ENCODE measurements at places on chromosomes 7 and 10. TPM values are rescaled to one million over a fixed set of nuclear protein-coding genes. Genes with fewer than 3 reads are reported as not detected.

- no peak overlapping the region for H3K4me3 ChIP-seq
- no peak overlapping the region for H3K27ac ChIP-seq
- no peaks in the 10 kb centered on the region for H3K36me3 ChIP-seq
- no peaks in the 10 kb centered on the region for H3K4me1 ChIP-seq
- no peaks in the 10 kb centered on the region for H3K27me3 ChIP-seq
Measured at GRCh38 chr10:32253276-32253675, 93.7 kb downstream of the EPC1 start.

Gene LZTS2
- 69.9 TPM for total RNA-seq

GRCh38 chr7:99375070-99375807, 709 bp downstream of the ARPC1B start:
- no peaks in the 10 kb centered on the region for H3K27me3 ChIP-seq
- H3K27ac ChIP-seq = no peak overlapping the region
- peaks cover 17% of the 10 kb centered on the region for H3K4me1 ChIP-seq
- peak overlapping the region; percentile 70 for H3K4me3 ChIP-seq

- H3K4me1 ChIP-seq = no peaks in the 10 kb centered on the region
- H3K27ac ChIP-seq = no peak overlapping the region
- no peak for DNase-seq
- H3K4me3 ChIP-seq = no peak overlapping the region
Measured at GRCh38 chr7:139203992-139204391, 27.0 kb upstream of the UBN2 start.

Gene CYP2C19
- total RNA-seq = not detected

Gene ZDHHC4
- 33.2 TPM for total RNA-seq

- no peak overlapping the region for H3K4me3 ChIP-seq
- peaks cover 2% of the 10 kb centered on the region for H3K36me3 ChIP-seq
- H3K4me1 ChIP-seq = peaks cover 50% of the 10 kb centered on the region
- DNase-seq = no peak
Measured at GRCh38 chr10:125147971-125148439, 12.4 kb downstream of the CTBP2 start.

GRCh38 chr7:46000513-46000912, 79.4 kb upstream of the IGFBP3 start:
- no peak for DNase-seq
- no peak overlapping the region for H3K27ac ChIP-seq
- H3K36me3 ChIP-seq = no peaks in the 10 kb centered on the region
- H3K27me3 ChIP-seq = no peaks in the 10 kb centered on the region
- H3K4me1 ChIP-seq = peaks cover 15% of the 10 kb centered on the region

Gene SPDYE1
- total RNA-seq = not detected

DNA sequence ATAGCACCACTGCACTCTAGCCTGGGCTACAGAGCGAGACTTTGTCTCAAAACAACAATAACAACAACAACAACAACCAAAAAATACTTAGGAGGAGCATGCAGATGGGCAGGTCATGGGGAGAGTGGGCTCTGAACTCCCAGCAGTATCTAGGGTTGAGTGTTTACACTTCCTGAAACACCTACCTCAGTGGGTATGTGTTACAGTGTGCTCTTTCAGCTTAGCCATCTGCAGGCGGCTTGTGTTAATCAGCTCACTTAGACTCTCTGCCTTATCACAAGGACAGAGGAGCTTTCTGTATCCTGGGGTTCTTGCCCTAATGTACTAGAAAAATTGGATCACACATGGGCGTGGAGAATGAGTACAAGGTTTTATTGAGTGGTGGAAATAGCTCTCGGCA, 340.2 kb downstream of the KIF20B start:
- no peak overlapping the region for H3K27ac ChIP-seq
- no peaks in the 10 kb centered on the region for H3K36me3 ChIP-seq
- H3K4me1 ChIP-seq = no peaks in the 10 kb centered on the region

DNA sequence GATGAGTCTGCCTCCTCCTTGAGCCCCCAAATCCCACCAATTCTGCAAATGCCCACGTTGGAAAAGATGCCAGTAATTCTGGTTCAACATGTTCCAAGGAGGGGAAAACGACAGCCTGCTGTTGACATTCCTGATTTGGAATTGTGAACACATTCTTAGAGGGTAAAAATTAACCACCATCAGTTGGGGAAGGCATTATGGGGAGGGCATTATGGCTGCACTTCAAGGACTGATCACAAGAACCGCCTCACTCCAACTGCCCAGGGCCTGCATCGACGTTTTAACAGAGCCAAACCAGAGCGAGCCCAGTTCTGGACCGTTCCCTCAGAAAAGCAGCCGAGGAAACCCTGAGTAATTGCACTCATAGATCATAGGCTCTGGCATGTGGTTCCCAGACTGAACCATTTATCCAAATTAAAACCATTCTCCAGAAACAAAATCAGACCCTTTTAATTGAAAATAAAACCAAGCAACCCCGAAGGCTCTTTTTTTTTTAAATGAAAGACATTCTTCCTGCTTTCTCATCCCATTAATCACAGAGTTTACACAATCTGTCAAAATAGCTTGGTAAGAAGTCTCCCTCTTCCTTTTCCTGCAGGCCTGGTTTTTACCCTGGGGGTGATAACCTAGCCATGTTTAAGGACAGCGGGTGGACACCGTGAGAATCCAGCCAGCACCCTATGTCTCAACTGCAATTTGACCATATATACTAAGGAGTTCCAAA, 8.0 kb downstream of the TNS3 start:
- peak; percentile 94 for DNase-seq
- peaks cover 73% of the 10 kb centered on the region for H3K4me1 ChIP-seq
- no peaks in the 10 kb centered on the region for H3K36me3 ChIP-seq
- no peak overlapping the region for H3K4me3 ChIP-seq
- H3K27me3 ChIP-seq = no peaks in the 10 kb centered on the region

DNA sequence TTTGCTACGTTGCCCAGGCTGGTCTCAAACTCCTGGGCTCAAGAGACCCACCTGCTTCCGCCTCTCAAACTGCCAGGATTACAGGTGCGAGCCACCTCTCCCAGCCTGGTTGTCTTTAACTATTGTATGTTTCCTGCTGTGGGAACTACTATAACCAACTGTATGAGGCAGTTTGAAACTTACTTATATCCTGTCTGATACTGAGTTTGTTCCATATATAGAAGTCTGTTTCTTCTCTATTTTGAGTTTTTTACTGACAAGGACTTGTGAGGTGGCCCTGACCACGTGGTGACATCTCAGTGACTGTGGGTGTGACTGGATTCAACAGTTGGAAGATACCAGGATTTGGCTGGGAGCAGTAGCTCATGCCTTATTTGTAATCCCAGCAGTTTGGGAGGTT, 14.2 kb downstream of the FBH1 start:
- no peak for DNase-seq
- H3K4me3 ChIP-seq = no peak overlapping the region
- no peak overlapping the region for H3K27ac ChIP-seq

Gene ABLIM1
- 70.0 TPM for total RNA-seq

GRCh38 chr10:130747946-130748345, 563.6 kb downstream of the TCERG1L start:
- DNase-seq = no peak
- no peak overlapping the region for H3K27ac ChIP-seq
- H3K4me1 ChIP-seq = no peaks in the 10 kb centered on the region

GRCh38 chr7:29922921-29923700, 66.5 kb downstream of the SCRN1 start:
- no peak overlapping the region for H3K4me3 ChIP-seq
- no peaks in the 10 kb centered on the region for H3K27me3 ChIP-seq
- DNase-seq = no peak
- no peak overlapping the region for H3K27ac ChIP-seq
- peaks cover 29% of the 10 kb centered on the region for H3K36me3 ChIP-seq

Gene HIBADH
- 21.9 TPM for total RNA-seq

Gene KIN
- total RNA-seq = 18.0 TPM

GRCh38 chr7:74655324-74655723, 2.2 kb upstream of the GTF2I start:
- no peak overlapping the region for H3K27ac ChIP-seq
- peaks cover 24% of the 10 kb centered on the region for H3K4me1 ChIP-seq
- no peaks in the 10 kb centered on the region for H3K27me3 ChIP-seq
- no peaks in the 10 kb centered on the region for H3K36me3 ChIP-seq
- DNase-seq = no peak

Gene ADRB1
- total RNA-seq = 0.62 TPM

Gene OPN1SW
- total RNA-seq = not detected

- H3K36me3 ChIP-seq = no peaks in the 10 kb centered on the region
- H3K4me1 ChIP-seq = no peaks in the 10 kb centered on the region
- no peak for DNase-seq
- H3K27me3 ChIP-seq = no peaks in the 10 kb centered on the region
Measured at GRCh38 chr10:94725871-94726270, 36.6 kb upstream of the CYP2C19 start.

DNA sequence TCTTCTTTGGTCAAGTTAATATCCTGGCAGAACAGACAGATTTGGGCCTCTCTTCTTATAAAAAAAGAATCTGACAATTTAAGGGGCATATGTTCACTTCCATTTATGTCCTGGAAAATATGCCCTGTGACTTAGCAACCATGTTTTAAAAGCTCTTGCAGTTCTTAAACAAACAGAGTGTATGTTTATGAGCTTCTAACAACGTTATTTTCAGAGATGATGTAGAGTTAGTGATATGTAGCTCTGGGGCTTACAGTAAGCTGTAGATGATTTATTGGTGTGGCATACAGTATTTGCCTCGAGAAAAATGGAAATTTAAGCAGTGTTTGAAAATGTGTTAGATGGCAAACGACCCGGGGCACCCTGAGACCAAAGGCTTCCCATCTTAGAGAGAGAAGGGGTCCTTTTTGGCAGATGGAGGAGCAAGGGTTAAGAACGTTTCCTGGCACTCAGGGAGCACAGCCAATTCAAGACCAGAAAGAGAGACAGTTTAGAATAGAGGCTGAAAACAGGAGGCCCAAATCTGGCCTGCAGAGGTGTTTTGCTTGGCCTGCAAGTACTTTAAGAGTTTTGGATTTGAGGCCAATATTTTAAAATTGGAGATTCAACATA, 397.5 kb downstream of the KCNMA1 start:
- H3K4me1 ChIP-seq = peaks cover 19% of the 10 kb centered on the region
- no peak overlapping the region for H3K4me3 ChIP-seq
- H3K36me3 ChIP-seq = no peaks in the 10 kb centered on the region
- no peak for DNase-seq
- H3K27me3 ChIP-seq = no peaks in the 10 kb centered on the region
- H3K27ac ChIP-seq = no peak overlapping the region

GRCh38 chr10:11298116-11298515, 280.4 kb downstream of the CELF2 start:
- H3K36me3 ChIP-seq = no peaks in the 10 kb centered on the region
- no peak for DNase-seq
- no peak overlapping the region for H3K27ac ChIP-seq

DNA sequence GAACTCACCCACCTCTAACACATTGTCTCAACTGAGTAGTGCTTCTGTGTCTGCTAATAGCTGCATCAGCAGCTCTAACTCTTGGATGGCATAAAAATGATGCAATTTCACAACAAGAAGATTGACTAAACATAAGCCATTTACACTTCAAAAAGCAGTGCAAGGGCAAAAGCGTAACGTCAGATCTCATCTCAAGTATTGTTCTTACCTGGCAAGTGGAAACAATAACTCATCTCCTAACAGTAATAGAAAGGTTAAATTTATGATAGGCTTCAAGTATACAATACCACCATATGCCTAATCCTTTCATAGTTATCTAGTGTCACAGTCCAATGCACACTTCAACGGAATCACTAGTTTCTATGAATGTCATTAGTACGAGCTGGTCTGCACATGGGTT, 14.8 kb downstream of the TPK1 start:
- DNase-seq = no peak
- no peaks in the 10 kb centered on the region for H3K36me3 ChIP-seq
- H3K4me3 ChIP-seq = no peak overlapping the region
- H3K27ac ChIP-seq = no peak overlapping the region

Gene ANKRD61
- total RNA-seq = 0.18 TPM

DNA sequence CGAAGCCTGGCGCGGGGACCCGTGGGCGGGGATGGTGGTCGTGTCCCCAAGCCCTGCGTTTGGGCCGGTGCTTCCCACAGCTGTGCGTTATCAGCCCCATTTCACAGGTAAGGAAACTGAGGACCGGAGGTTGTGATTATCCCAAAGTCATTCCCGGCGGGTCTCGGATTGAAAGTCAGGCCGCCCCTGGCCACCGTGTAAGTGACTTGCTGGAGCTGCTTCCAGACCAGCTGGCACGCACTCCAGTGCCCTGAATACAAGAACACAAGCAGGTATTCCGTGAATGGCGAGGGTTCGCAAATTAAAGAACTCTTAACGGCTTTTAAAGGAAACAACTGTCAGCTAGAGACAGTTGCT, 675 bp upstream of the ATE1 start:
- H3K27me3 ChIP-seq = no peaks in the 10 kb centered on the region
- H3K4me3 ChIP-seq = peak overlapping the region; percentile 72
- DNase-seq = peak; percentile 11
- peaks cover 5% of the 10 kb centered on the region for H3K4me1 ChIP-seq
- no peaks in the 10 kb centered on the region for H3K36me3 ChIP-seq

GRCh38 chr10:132827861-132828539, 42.1 kb upstream of the NKX6-2 start:
- no peak for DNase-seq
- H3K4me3 ChIP-seq = no peak overlapping the region
- no peaks in the 10 kb centered on the region for H3K36me3 ChIP-seq

- DNase-seq = peak; percentile 27
- H3K4me3 ChIP-seq = no peak overlapping the region
- H3K4me1 ChIP-seq = peaks cover 9% of the 10 kb centered on the region
- H3K27me3 ChIP-seq = no peaks in the 10 kb centered on the region
- no peaks in the 10 kb centered on the region for H3K36me3 ChIP-seq
Measured at GRCh38 chr10:30155401-30155800, 96.0 kb upstream of the JCAD start.

Gene ERVW-1
- 0.19 TPM for total RNA-seq

DNA sequence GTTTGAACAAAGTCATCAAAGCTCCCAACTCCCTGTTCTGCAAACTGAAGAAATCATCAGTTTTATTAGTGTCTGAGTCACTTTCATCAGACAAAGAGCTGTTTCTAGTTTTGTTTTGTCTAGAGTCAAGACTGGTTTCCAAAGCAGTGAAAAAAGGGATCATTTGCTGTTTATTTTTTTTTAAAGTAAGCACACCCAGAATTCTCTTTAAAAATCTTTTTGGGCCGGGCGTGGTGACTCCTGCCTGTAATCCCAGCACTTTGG, 972.0 kb upstream of the CELF2 start:
- no peaks in the 10 kb centered on the region for H3K4me1 ChIP-seq
- H3K27me3 ChIP-seq = no peaks in the 10 kb centered on the region
- DNase-seq = no peak
- no peak overlapping the region for H3K27ac ChIP-seq
- no peaks in the 10 kb centered on the region for H3K36me3 ChIP-seq

DNA sequence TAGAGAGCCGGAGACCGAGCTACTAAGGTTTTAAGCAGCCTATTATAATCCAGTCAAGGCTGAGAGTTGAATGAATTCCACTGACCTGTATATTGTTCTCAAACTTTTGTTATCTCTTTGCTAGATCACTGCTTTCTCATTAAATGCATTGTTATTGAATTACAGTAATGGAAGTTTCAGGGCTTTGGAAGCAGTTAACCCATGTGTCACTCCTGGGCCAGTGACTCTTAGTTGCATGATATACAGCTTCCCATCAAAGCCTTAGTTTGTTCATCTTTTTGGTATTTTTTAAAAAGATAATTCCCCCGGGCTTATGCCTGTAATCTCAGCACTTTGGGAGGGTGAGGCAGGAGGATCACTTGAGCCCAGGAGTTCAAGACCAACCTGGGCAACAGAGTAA, 55.4 kb upstream of the KIAA1217 start:
- no peaks in the 10 kb centered on the region for H3K27me3 ChIP-seq
- H3K36me3 ChIP-seq = no peaks in the 10 kb centered on the region
- H3K27ac ChIP-seq = no peak overlapping the region

Gene RSPH10B2
- 0.29 TPM for total RNA-seq

- no peak for DNase-seq
- no peak overlapping the region for H3K4me3 ChIP-seq
- no peaks in the 10 kb centered on the region for H3K27me3 ChIP-seq
- no peaks in the 10 kb centered on the region for H3K4me1 ChIP-seq
- H3K36me3 ChIP-seq = no peaks in the 10 kb centered on the region
- no peak overlapping the region for H3K27ac ChIP-seq
Measured at GRCh38 chr10:74867351-74867750, 41.0 kb downstream of the KAT6B start.

Gene NKX2-3
- total RNA-seq = not detected

Measured in astrocyte (in vitro differentiated cells and primary cell).